ENCODE measurements at places on chromosomes 11 and 22. TPM values are rescaled to one million over a fixed set of nuclear protein-coding genes. Genes with fewer than 3 reads are reported as not detected.

TMEM45B gene
- not detected for total RNA-seq

SLC16A8 gene
- 0.26 TPM for total RNA-seq

GALNT18 gene
- 2.8 TPM for total RNA-seq

OR52I2 gene
- not detected for total RNA-seq

MIOX gene
- 0.35 TPM for total RNA-seq

OR51B2 gene
- not detected for total RNA-seq

C11orf65 gene
- 1.0 TPM for total RNA-seq

CCDC87 gene
- total RNA-seq = 0.93 TPM

TSKU gene
- 28.3 TPM for total RNA-seq

HTR3A gene
- 4.6 TPM for total RNA-seq

DNA sequence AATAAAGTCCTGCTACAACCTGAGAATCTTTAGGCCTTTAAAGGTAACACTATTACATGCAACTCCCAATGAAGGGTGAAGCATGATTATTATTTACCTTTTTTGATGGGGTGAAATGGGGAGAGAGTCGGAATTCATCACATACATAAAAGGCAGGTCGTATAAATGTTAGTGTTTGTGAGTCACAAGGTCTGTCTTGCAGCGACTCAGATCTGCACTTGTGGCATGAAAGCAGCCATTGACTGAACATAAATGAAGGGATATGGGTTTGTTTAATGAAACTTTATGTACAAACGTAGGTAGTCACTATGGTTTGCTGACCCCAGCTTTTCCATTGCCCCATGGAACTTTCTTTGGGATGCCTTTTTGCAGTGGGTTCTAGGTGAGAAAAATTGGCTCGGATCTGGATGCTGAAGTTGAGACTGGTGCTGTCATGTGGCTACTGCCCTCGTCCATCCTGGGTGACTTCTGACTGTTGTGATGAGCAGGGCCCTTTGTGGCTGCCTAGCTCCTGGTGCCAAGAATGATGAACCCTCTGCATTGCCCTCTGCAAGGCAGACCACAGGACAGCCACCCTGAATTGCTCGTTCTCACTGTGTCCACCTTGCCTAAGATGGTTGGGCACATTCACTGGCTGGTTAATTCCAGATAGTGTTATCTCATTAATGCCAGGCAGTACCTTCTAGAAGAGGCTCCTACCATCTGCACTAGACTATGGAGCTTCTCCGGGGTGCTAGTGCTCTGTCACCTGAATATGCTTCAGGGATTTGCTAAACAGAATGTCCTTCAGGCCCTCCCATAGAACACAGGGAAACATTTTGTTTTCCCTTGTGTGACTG lies 11.3 kb downstream of the GGTLC2 start:
- DNase-seq = no peak

- no peak for DNase-seq
Measured at GRCh38 chr11:2762451-2762850, 62.7 kb upstream of the KCNQ1OT1 start.

DNA sequence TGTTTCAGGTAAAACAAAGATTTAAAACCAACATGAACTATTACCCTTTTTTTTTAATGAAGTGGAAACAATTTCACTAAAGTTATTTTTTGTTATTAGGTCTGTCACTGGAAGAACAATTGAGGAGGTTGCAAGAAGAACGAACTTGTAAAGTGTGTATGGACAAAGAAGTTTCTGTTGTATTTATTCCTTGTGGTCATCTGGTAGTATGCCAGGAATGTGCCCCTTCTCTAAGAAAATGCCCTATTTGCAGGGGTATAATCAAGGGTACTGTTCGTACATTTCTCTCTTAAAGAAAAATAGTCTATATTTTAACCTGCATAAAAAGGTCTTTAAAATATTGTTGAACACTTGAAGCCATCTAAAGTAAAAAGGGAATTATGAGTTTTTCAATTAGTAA lies 30.9 kb downstream of the BIRC2 start:
- no peak for DNase-seq

- no peak for DNase-seq
Measured at GRCh38 chr22:45317551-45318167, 7.9 kb downstream of the FAM118A start.

DNA sequence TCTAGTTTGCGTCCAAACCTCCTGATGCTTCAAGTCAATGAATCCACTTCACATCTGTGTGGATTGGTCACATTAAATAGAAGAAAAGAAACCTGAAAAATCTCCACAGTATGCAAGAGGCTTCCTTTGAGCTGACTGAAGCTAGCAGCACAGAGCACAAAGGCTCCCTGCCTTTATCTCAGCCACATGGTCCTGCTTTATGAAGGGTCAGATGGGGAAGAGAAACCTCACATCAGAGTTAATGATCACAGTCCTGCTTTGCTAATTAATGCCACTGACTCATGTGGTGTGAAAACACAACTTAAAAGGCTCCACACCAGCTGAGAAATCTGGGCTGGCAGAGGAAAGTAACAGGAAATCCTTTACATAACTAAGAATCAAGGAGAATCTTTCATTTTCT lies 1291.0 kb downstream of the LRRC4C start:
- no peak for DNase-seq

- DNase-seq = no peak
Measured at GRCh38 chr11:19276859-19277808, 36.4 kb upstream of the E2F8 start.

- DNase-seq = no peak
Measured at GRCh38 chr11:2218031-2218633, 46.5 kb upstream of the TH start.

DNA sequence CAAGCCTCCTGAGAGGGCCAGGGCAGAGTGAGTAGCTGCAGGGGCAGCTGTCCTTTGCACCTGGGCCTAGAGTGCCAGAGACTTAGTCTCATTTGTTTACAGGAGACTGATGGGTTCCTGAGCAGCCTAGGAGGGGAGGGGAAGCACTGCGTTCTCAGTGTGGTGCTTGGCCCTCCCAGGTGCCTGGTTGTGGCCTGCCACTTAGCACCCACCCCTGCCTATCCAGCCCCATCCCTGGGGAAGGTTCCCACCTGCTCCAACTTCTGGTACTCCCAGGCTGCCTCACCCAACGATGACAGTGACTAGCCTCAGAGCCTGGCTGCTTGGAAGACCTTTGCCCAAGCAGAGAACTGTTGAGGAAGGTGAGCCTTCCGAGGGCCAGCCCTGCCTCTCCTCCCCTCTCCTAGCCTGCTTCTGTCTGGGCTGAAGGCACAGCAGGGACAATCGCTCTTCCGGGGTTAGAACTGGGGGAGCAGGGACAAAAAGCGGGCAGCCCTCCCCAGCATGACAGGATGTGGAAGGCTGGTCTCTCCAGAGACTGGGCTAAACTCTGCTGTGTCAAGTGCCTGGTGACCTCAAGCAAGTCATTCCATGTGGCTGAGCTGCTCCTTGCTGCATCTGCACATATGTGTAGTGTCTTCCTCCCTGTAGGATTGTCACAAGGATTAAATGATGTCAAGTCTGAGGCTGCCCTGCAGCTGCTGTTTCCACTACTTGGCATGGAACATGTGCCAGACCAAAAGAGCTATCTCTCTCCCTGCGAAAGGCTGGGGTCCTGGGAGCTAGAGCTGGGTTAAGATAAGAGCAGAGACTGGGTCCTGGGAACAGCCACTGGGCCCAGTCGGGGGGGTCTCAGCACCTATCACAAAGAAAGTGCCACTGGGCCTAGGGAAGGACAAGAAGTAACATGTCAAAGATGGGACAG lies 9.9 kb downstream of the KCNQ1OT1 start:
- DNase-seq = no peak

DNA sequence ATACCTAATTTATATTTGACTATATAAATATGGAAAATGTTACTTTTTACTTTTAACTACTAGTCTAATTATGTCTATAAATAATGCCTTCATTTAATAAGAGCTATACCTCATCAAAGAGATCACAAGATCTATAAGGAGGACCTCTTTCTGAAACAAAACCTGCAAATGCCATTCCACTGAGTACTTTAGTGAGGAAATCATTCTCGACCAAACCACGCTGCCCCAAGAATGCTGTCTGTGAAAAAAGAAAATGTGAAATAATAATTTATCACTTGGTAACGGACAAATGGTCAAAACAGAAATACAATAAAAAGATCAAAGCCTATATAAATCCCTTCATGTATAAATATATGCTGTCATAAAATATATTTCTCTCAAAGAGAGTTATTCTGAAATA lies 301.7 kb downstream of the SBF2 start:
- DNase-seq = no peak

DNA sequence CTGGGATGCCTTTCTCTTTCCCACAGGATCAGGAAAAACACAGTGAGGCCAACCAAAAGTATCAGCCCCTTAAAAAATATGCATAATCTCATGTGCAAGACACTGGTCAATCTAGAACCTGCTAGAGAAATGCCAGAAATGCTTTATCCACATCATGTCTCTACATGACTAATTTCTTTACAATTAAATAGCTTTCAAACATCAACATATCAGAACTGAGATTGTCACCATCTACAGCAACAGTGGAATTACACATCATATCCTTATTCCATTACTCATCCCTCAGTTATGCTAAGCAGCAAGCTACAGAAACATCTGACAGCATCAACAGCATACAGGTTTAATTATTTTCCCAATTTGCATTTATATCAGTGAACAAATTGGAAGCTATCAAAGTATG lies 78.8 kb downstream of the DDIAS start:
- no peak for DNase-seq

DNA sequence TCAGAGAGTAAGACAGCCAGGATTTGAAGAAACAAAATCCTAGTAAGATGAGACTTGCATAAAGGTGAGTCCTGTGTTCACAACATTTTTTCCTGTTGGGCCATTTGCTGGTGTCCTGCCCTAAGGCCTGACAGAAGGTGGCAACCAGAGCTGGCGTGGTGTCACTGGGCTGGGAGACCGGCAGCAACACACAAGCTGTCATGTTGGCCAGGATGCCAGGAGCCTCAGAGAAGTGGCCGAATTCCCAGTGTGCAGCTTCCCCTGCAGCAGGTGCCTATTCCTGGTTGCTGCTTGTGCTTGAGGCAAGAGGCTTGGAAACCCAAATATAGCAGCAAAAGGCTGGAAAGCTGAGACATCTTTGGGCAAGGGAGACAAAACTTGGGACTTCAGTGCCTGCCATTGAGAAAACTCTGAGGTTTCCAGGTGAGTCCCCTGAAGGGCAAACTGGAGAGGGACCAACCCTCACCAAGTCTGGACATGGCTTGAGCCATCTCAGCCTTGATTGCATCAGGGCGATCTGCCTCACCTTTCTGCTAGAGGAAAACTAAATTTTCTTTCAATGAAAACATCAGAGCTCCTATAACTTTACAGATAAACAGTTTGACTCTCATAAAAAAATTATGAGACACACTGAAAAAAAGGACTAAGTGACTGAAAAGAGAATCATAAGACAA lies 25.9 kb downstream of the ALG12 start:
- no peak for DNase-seq

DNA sequence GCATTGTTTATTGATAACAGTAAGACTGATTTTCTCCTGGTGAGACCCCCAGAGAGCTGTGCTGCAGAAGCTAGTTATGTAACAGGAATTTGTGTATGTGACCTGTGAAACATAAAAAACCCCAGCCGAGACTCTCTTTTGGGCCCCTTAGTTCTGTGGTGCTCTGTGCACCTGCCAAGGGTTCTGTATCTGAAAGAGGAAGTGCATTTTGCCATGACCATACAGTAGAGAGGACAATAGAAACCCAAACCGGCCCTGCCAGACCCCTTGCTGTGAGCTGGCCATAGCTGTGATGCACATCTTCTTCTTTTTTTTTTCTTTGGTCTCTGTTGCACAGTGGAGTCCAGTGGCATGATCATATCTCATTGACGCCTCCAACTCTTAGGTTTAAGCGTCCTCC lies 31.4 kb upstream of the APOL5 start:
- DNase-seq = no peak

DNA sequence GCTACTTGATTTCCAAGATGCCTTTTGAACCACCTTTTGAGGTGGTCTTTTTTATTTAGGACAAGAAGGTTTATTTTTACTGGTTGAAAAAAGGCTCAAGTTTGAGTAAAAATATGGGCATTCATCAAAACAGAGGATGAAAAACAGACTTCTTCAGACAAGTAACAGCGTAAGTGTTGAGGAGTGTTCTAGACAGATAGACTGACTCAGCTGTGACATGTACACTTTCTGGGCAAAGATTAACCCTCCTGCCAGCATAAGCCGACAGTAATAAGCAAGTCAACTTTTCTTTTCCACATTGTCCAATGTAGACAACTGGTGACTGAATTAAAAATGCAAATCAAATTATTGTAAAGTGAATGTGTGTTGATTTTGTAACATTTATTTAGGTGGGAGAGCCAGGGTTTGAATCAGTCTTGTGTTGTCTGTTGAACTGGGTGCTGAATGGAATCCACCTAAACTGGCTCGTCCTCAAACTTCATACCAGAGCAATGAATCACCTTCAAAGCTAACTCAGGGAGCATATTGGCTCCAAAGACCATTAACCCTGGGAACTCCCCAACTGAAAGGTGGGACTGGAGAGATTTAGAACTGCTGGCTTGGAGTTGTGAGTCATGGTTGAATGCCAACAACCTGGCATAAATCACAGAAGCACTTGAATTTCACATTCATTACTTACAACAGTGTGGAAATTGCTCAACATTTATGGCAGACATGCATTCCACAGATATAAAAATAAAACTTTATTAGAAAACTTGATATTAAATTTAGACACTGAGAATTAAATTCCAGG lies 377.0 kb downstream of the ETS1 start:
- DNase-seq = no peak

DNA sequence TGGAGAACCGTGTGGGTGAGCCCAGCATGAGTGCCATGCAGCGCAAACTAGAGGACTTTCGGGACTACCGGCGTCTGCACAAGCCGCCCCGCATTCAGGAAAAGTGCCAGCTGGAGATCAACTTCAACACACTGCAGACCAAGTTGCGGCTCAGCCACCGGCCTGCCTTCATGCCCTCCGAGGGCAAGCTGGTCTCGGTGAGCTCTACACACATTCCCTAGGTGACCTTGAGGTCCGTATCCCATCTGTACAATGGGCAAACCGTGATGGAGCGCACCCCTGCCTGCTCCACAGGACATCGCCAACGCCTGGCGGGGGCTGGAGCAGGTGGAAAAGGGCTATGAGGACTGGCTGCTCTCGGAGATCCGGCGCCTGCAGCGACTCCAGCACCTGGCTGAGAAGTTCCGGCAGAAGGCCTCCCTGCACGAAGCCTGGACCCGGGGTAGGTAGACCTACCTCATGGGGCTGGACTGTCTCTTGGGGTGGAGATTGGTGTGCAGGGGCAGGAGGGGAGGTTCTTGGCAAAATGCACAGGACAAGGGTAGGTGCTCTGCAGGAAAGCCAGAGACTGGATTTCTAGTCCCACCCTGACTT lies 10.6 kb downstream of the CTSF start:
- DNase-seq = no peak

- DNase-seq = no peak
Measured at GRCh38 chr11:44620328-44620725, 54.9 kb downstream of the CD82 start.

DNA sequence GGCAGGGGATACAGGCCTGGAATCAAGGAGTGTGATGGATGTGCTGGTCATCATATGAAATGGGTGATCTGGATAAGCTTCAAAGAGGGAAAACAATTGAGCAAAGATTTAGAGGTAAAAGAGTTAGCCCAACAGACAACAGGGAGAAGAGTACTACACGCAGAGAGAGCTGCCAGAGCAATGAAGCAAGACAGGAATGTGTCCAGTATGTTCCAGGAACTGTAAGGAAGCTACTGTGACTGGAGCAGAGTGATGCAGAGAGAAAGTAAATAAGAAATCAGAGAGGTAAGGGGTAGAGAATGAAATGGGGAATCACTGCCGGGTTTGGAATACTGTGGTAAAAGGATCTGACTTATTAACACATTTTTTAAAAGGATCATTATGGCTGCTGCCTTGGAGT lies 255.1 kb downstream of the DCDC1 start:
- DNase-seq = no peak

- no peak for DNase-seq
Measured at GRCh38 chr11:59807047-59807610, 3.4 kb downstream of the MRPL16 start.
